T-helper 17 cell (primary cell): ENCODE measurements at places on chromosomes 12 and 14. TPM values are rescaled to one million over a fixed set of nuclear protein-coding genes. Genes with fewer than 3 reads are reported as not detected.

Gene MYO1A
- total RNA-seq = 0.70 TPM

Gene FAR2
- 8.5 TPM for total RNA-seq

Gene KCNC2
- not detected for total RNA-seq

Gene PDE3A
- total RNA-seq = 0.07 TPM

Gene SUOX
- 1.5 TPM for total RNA-seq

Gene FAM186B
- total RNA-seq = 0.37 TPM

Gene BIN2
- 216 TPM for total RNA-seq

Gene TMEM229B
- 15.2 TPM for total RNA-seq

Gene ANAPC7
- total RNA-seq = 42.6 TPM

Gene SERPINA3
- total RNA-seq = not detected

Gene APOF
- total RNA-seq = not detected

Gene GALNT6
- 7.0 TPM for total RNA-seq

Gene RITA1
- total RNA-seq = 8.6 TPM

Gene SETD1B
- total RNA-seq = 54.5 TPM

Gene LRRC10
- total RNA-seq = not detected

Gene FAM161B
- 3.3 TPM for total RNA-seq

Gene NIN
- 71.6 TPM for total RNA-seq

Gene CLEC4D
- total RNA-seq = 0.22 TPM

Gene KRT6C
- total RNA-seq = not detected

Gene KLRF1
- total RNA-seq = 0.52 TPM

Gene DIO2
- total RNA-seq = not detected

Gene C12orf56
- not detected for total RNA-seq

Gene COQ6
- 28.0 TPM for total RNA-seq

Gene DAO
- not detected for total RNA-seq

Gene RPGRIP1
- total RNA-seq = 0.94 TPM

Gene LMO3
- total RNA-seq = not detected

Gene TBC1D30
- total RNA-seq = 0.23 TPM

Gene NDUFA12
- 57.7 TPM for total RNA-seq

Gene CD27
- 76.1 TPM for total RNA-seq

Gene AHNAK2
- not detected for total RNA-seq

Gene PDZRN4
- total RNA-seq = not detected

Gene CACNA1C
- 0.18 TPM for total RNA-seq

Gene GLIPR1L2
- total RNA-seq = 0.50 TPM

Gene PTPN21
- not detected for total RNA-seq

Gene PTPRO
- total RNA-seq = 4.5 TPM

Gene SLC7A7
- total RNA-seq = 0.55 TPM

Gene HCAR3
- 1.3 TPM for total RNA-seq

Gene MANSC4
- total RNA-seq = not detected

Gene CRACR2A
- total RNA-seq = 52.8 TPM

Gene MSRB3
- total RNA-seq = 5.9 TPM

Gene FGF23
- not detected for total RNA-seq

Gene MNAT1
- 16.1 TPM for total RNA-seq

Gene RFX4
- total RNA-seq = not detected

Gene B4GALNT1
- total RNA-seq = not detected

Gene ACSM4
- total RNA-seq = not detected

Gene AKAP3
- 2.6 TPM for total RNA-seq

Gene SUSD6
- total RNA-seq = 94.7 TPM

Gene TC2N
- 214 TPM for total RNA-seq

Gene GDF3
- total RNA-seq = not detected

Gene MYO1H
- not detected for total RNA-seq

Gene COPZ1
- total RNA-seq = 58.6 TPM

Gene CFAP251
- 0.97 TPM for total RNA-seq

Gene RND1
- total RNA-seq = 6.0 TPM

Gene POTEM
- total RNA-seq = not detected

Gene INHBE
- total RNA-seq = not detected
